ENCODE measurements at places on chromosomes 7 and 10.

DNA sequence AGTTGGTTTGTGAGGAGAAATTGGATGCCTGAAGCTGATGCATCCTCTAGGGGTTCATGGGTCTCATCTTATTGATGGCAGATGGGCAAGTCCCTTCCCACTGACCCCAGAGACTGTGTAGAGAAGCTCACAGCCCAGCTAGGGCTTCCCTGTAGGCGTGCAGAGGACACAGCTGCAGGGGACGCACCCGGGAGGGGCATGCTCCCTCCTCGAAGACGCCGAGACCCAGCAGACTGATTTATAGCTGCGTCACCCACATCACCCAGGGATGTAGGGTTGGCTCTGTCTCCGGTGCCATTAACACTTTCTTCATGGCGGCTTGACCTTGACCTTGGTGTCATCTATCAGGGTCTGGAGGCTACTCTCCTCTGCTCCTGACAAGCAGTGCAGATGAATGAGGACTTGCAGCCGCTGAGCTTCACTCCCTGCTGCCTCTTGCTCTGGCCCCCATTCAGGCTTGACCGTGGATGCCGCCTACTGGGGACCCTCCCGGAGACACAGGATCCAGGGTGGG lies 549.7 kb downstream of the TCERG1L start:
- DNase-seq = no peak

DNA sequence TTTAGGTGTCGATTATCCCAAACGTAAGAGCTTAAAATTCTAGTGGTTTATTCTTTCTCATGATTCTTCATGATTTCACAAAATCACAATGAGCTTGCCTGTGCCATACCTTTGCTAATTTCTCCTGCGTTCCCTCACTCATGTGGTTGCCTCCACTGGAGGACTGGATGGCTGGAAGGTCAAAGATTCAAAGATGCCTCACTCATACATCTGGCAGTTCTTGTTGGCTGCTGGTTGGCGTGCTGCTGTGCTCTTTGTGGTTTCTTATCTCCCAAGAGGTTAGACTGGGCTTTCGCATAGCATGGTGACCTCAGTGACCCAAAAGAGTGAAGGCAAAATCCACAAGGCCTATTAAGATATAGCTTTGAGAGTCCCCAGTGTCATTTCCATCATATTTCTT lies 877.6 kb upstream of the AUTS2 start:
- DNase-seq = no peak

GRCh38 chr10:9253121-9253520 lies 1198.6 kb downstream of the GATA3 start:
- DNase-seq = no peak

GRCh38 chr10:110527731-110528171 lies 30.0 kb downstream of the DUSP5 start:
- DNase-seq = no peak

DNA sequence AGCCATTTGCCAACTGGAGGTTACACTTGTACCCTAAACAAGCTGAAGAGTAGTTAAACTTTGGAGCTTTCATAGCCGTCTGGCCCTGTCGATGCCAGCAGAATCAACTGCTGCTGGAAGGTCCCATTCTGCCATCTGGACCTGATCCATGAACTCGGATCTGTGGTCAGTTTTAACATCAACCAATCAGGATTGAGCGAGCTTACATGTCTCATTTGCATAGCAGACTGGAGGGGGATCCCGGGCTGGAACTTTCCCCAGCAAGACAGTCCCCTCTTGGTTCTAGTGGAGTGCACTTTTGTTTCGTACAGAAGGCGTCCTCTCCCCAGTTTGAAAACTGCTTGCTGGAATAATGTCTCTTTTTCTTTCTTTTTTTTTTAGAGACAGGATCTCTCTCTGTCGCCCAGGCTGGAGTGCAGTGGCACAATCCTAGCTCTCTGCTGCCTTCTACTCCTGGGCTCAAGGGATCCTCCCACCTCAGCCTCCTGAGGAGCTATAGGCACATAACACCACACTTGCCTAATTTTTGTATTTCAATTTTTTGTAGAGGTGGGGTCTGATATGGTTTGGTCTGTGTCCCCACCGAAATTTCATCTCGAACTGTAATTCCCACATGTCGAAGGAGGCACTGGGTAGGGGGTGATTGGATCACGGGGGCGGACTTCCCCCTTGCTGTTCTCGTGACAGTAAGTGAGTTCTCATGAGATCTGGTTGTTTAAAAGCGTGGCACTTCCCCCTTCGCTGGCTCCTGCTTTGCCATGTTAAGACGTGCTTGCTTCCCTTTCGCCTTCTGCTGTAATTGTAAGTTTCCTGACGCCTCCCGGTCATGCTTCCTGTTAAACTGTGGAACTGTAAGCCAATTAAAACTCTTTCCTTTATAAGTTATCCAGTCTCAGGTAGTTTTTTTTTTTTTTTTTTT lies 42.8 kb upstream of the SEPHS1 start:
- DNase-seq = peak; percentile 48

GRCh38 chr10:100912013-100912604 lies 654 bp upstream of the SLF2 start:
- DNase-seq = peak; percentile 30

DNA sequence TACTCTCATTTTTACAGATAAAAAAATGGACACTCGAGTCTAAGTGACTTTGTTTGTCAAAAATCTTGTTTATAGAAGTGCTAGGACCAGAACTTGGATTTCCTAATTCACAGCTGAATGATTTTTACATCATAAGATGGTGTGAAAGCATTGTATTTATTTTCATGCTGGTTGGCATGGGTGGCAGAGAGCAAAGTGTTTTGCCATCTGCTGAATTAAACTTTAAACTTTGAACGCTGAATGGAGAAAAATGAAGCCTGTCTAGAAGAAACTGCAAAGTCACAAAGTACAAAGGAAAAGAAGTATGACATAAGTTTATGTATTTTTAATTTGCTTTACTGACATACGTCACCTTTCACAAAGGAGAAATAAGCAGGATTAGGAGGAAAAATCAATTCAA lies 142.0 kb downstream of the NRBF2 start:
- DNase-seq = no peak

- DNase-seq = no peak
These were observed 9.1 kb upstream of the JAKMIP3 start for GRCh38 chr10:132056663-132057062.

- no peak for DNase-seq
These were observed 89.1 kb downstream of the EGFR start for GRCh38 chr7:55107946-55108345.

- DNase-seq = no peak
These were observed 46.3 kb upstream of the NANOS1 start for GRCh38 chr10:118983263-118983662.

DNA sequence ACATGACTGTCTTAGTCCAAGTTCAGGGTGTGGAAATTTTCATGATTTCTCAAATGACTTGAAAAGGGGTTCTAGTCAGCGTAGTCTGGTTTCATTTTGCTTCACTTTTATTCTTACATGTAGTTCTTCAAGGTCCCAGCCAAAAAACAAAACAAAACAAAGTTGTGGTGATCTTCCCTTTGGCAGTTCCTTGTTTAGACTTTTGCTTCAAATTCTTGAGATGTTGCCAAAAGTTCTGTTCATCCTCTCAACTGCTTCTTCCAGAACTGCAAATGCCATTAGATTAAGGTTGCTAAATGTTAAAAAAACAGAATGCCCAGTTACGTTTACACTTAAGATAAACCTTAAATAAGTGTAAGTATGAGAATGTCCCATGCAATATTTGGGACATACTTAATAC lies 370.8 kb upstream of the LRRTM3 start:
- DNase-seq = no peak

DNA sequence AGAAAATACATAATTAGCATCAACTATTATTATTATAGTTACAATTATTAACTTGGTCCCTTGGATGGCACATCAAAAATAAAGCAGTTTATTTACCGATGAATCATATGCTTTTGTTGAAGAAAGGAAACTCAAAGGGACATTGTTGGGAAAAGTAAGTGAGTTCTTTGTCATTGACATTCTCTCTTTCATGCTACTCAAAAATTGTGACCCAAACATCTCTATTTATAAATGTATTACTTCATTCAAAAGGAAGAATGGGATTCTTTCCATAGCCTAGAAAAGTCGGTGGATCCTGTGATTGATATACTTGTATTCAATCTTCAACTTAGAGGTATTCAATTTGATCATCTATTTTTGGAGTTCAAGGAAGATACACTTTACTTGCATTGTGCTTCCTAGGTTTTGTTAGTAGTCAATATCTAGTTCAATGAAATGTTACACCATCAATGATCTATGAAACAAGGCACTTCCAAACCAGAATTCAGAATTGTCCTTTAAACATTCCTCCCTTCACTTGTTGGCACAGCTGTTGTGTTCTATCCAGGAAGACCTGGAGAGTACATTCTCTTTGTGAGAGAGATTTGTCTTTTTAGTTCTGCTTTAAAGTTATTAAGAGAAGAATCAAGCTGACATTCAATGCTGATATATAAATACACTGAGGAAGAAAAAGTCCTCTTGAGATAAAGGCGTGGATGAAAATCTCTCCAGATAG lies 235.2 kb downstream of the TMEM26 start:
- DNase-seq = no peak

- DNase-seq = no peak
These were observed 123.8 kb upstream of the KMT2E start for GRCh38 chr7:104890216-104890615.

GRCh38 chr7:47024991-47025390 lies 556.9 kb downstream of the TNS3 start:
- no peak for DNase-seq
